ENCODE measurements at places on chromosomes 16 and 17.

DNA sequence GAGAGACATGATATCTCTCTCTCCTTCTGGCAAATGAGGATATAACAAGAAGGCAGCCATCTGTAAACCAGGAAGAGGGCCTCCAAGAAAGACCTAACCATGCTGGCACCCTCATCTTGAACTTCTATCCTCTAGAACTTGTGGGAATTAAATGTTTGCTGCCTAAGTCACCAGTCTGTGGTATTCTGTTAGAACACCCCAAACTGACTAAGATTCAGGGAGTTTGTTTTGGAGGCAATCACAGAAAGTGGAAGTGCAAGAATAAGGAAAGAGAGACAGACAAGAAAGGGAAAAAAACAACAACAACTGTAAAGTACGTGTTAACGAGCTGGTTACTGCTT, 114.5 kb upstream of the GOT2 start:
- DNase-seq: no peak

DNA sequence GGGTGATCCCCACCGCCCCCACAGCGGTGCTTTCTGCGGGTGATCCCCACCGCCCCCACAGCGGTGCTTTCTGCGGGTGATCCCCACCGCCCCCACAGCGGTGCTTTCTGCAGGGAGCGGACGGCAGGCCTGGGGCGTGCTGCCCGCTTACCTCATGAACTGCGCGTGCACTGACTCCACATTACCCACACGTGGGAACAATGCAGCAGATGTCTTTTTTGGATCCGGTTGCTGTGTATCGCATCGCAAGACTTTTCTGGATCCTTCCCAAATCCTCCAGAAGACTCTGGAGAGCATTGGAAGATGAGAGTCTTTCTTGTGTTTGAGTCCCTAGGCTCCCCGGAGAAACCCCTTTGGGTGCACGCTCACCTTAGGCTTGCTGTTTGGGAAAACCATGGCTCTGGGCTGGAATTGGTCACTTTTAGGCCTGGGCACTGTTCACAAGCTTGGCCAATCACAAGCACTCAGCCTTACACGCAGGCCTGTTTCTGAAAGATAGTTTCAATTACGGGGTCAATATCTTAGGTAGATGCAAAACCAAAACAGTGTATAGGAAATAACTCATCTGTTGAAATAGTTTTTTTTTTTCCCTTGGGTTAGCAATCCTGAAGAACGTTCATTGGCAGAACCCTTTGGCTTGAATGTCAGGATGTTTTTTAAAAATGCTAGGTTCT, 201.8 kb downstream of the RPTOR start:
- no peak for DNase-seq

GRCh38 chr16:19432429-19432828, 14.7 kb downstream of the TMC5 start:
- DNase-seq: no peak

GRCh38 chr17:32742681-32743538, 134.0 kb downstream of the MYO1D start:
- DNase-seq: no peak

DNA sequence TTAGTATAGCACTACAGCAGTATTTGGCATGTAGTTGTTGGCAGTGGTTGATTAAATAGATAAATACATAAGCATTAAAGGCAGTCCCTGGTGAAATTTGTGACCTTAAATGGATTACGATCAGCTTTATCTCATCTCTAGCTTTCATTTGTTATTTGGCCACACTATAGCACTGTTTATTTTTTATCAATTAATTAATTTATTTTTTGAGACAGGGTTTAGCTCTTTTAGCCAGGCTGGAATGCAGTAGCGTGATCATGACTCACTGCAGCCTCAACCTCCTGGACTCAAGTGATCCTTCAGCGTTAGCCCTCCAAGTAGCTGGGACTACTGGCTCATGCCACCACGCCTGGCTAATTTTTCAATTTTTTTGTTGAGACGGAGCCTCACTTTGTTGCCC, 18.7 kb upstream of the ARHGAP17 start:
- DNase-seq: no peak

GRCh38 chr16:1057252-1057932, 15.2 kb upstream of the SSTR5 start:
- DNase-seq: peak; percentile 86

DNA sequence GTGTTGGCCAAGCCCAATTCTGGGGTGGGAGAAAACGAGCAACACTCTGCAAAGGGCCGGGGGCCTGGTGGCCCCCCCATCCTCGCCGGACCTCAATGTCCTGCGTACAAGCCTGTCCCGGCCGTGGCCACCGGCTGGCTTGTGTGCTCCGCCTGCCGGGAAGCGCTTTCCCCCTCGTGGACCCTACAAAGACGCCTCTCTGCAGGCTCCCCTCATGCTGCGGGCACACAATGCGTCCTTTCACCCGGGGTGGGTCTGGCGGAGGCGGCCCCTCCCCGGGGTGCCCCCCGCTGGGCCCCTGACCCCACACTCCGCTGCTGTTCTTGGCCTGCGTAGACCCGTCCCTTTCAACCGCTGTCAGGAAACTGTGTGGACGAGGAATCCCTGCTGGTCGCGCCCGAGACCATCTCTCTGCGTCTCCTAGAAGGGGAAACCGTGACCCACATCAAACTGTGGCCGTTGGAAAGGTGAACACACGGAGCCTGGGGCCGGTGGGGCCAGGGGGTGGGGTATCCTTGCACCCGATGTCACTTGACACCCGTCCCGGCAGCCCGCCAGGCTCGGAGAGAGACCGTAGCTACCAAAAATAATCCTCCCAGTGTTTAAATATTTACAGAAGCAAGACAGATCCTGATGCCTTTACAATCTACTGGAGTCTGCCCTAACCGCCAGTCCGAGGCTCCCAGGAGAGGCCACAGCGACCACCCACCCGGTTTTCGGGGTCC, 43.6 kb downstream of the TBC1D16 start:
- peak; percentile 33 for DNase-seq

DNA sequence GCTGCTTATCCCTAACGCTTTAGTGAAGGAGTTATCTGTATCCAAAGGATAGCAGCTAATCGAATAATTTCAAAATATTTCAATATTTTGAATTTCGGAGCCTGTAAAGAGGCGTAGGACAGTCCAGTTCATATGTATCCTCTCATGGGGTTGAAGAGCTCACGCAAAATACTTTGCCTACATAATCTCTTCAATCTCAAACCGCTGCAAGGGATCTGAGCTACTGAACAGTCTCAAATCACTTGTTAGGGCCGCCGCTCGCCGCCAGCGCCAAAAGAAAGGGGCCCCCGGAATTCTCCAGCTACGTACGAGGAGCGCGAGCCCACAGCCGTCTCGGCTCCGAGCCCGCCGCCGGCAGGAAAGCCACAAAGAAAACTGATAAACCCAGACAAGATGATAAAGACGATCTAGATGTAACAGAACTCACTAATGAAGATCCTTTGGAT, 601 bp upstream of the RFWD3 start:
- peak; percentile 61 for DNase-seq

- DNase-seq: no peak
Measured at GRCh38 chr16:53085931-53086421, 31.2 kb downstream of the CHD9 start.

- no peak for DNase-seq
Measured at GRCh38 chr17:82639628-82640027, 8.6 kb downstream of the WDR45B start.

DNA sequence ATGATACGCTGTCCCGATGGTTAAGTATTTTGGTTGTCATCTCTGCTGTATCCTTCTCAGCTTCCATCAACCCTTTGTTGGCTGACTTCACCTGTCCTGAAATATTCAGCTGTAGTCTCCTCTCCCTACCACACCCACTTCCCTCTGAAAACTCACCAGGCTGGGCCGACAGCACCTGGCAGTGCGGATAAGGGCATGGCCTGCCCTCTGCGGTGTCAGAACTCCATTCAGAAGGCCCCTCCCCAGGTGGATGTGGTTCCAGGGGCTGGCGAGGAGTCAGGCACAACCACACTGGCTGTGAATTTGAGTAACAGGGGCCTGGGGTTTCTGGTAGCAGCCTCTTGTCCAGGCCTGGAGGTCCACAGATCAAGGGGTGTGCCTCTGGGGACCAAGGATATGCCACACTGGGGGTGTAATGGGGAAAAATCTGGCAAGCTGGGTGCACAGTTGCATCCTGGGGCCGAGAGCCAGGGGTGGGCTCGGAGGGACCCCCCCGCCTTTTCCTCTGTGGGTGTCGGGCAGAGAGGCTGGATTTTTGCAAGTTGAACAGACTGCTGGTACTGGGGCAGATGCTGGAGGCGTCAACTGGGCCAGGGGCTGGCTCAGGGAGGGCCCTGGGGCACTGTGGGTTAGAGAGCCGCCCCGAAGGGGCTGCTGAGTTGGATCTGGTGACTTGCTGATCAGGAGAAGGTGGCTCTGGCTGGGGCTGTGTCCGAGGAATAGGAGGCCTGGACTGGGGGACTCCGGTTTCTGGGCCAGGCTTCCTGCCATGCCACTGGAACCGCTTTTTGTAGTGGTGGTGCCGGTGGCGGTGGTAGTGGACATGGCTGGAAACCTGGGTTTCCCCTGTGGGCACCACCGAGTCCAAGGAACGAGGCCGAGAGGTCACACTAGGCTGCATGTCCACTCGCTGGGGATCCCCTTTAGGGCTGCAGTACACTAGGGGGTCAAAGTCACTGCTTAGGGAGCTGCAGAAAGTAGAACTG, 5.6 kb upstream of the SUPT4H1 start:
- no peak for DNase-seq

DNA sequence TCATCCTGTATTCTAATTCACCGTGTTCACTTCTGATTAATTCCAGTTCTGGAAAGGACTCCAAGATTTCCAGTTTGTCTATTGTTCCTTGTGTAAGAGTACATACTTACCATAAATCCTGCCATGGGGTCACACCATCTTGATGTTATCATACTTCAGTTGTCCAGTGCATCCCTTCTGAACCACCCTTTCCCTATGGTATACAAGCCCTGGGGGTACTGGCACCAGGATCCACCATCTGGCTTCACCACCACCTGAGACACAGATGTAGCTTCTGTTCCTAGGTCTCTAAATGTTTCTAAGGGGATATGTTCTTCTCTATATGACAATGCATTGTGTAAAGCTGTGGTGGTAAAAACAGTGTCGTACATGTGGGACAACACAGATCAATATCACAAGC, 21.2 kb downstream of the SGF29 start:
- DNase-seq: no peak

GRCh38 chr16:30924076-30924912, 922 bp downstream of the FBXL19 start:
- no peak for DNase-seq

- no peak for DNase-seq
Measured at GRCh38 chr17:67594115-67594880, 123.4 kb upstream of the NOL11 start.

GRCh38 chr17:61400066-61400716, 548 bp downstream of the TBX2 start:
- no peak for DNase-seq

- DNase-seq: no peak
Measured at GRCh38 chr17:731644-732066, 741 bp upstream of the TLCD3A start.
